T-helper 2 cell treated with Interferon-gamma antibody and Interleukin-4, amounts not matched to agents 5 μg/mL and 100 μg/mL, for 36 hours (primary cell): ENCODE measurements at places on chromosomes 6 and 20.

DNA sequence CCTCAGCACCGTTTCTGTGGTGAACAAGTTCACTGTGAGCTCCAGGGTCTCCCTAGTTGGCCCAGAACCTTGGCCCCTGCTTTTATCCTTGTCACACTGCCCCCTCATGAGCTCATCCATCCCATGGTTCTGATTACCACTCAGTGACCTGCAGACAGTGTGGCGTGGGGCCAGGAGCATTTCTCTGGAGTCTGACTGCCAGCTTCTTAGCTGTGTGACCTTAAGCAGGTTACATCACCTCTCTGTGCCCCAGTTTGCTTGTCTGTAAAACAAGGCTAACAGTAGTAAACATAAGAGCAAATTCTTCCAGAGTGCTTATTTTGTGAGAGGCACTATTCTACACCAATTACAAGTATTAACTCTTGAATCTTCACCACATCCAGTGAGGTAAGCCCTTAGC lies 14.8 kb upstream of the MDGA1 start:
- DNase-seq = no peak

DNA sequence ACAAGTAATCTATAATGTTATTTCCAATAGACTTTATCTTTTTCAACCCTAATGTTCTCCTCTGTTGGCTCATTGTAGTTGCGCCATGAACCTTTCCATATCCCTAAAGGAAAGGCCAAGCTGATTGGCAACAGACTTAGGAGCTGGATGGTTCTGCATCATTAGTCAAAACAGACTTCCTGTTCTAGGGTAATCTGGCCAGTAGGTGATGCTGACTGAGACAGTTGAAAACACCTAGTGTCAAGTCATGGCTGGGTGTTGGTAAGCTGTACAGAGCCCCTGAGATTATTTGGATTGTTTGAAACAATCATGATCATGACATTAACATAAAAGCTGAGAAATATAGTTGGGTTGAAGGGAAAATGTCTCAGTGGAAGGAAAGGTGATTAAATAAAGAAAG lies 231.4 kb downstream of the PHACTR1 start:
- no peak for DNase-seq

DNA sequence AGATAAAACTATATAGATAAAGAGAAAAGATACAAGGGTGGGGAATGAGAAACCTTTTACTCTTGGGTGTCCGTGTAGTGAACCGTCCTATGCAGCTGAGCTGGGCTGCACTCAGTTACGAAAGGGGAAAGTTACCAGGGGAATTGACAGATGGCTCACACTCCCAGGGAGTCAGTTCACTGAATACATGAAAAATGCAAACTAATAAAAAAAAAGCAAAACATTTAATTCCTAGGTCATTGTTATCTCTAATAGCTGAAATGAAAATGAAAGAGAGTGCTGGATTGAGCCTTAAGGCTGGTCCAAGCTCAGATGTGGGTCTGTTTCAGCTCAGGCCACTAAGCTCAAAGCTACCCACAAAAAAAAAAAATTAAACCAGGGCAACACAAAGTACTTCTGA lies 138.0 kb downstream of the THBS2 start:
- DNase-seq = no peak

DNA sequence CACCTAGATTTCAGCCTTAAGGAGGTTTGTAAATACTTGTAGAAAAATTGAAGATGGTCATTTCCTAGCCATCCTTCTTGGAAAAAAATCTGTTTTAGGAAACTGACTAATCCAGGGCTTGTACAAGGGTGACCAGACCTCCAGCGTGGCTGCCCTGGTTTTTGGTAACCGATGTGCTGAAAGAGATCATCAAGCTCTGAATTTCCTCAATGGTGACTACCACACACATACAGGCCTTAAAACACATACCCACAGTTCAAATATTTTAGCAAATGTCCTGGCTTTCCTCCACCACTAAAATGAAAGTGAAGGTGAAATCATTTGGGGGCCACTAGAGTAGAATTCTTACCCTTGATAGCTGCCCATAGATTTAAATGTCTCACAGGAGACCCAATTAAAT lies 215.3 kb upstream of the SUPT3H start:
- DNase-seq = no peak

- DNase-seq = peak; percentile 59
These were observed 15.0 kb downstream of the CALHM6 start for GRCh38 chr6:116476002-116476678.

GRCh38 chr20:16864069-16864468 lies 115.9 kb downstream of the OTOR start:
- DNase-seq = no peak

DNA sequence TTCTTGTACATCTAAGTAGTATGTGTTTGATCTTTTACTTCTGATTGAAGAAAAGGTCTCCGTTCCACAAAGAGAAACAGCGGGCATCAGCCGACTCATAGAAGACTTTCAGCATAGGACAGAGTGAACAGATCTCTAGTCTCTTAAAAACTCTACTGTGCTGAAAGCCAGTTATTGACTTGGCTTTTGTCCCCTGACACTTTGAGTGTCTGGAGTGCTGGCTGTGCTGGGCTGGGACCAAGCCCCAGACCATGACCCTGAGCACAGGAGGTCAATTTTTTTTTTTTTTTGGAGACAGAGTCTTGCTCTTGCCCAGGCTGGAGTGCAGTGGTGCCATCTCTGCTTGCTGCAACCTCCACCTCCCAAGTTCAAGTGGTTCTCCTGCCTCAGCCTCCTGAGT lies 27.8 kb downstream of the MYBL2 start:
- DNase-seq = no peak

GRCh38 chr6:98560841-98561240 lies 273.5 kb upstream of the POU3F2 start:
- no peak for DNase-seq

DNA sequence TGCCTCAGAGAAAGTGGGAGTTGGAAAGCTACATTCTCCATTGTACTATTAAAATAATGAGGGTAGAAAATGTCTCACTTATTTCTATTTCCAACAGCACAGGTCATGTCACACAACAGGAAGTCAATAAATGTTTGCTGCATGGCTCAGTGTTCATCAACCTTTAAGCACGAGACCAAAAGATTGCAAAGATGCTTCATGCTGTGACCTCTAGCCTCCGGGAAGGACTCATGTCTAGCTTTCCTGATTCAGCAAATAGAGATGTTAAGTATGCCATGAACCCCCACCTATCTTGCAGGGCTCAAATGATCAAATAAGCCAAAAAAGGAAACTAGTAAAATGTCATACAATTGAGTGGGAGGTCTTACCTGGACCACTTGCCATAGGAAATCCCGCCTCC lies 57.4 kb downstream of the NCOA6 start:
- no peak for DNase-seq

DNA sequence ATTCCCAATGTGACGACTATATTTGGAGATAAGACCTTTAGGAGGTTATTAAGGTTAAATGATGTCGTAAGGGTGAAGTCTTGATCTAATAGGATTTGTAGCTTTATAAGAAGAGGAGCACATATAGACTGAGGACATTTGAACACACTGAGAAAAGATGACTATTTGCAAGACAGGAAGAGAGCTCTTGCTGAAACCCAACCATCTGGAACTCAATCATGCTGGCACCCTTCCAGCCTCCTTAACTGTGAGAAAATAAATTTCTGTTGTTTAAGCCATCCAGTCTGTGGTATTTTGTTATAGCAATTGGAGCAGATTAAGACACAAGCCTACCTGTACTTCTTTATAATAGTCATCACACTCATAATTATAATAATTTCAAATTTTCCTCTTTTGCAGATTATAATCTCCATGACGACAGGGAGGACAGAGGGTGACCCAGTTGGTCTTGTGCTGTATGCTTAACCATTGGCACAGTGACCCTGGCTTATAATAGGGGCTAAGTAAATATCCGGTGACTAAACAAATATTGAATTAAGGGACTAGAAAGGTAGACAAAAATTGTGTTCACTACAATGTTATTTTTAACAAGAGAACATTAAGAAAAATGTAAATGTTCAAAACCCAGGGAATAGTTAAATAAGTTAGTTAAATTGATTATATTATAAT lies 206.4 kb upstream of the HDDC2 start:
- DNase-seq = no peak

DNA sequence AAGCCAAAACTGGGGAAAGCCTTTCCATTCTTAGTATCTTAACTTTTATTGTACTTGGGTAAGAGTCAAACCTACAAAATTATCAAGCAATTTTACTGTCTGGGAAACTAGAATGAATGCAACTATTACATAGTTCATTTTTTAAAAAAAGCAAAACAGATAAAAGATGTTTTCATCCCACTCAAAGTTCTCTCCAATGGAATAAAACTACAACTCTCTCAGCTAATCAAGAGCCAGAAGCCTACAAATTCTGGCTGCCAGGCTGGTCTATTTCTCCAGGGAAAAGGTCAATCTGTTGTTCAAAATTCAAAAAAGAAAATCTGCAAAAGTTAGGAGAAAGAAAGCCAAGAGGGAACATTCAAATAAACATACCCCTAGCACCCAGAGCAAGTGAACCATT lies 56.2 kb downstream of the COL12A1 start:
- DNase-seq = no peak

DNA sequence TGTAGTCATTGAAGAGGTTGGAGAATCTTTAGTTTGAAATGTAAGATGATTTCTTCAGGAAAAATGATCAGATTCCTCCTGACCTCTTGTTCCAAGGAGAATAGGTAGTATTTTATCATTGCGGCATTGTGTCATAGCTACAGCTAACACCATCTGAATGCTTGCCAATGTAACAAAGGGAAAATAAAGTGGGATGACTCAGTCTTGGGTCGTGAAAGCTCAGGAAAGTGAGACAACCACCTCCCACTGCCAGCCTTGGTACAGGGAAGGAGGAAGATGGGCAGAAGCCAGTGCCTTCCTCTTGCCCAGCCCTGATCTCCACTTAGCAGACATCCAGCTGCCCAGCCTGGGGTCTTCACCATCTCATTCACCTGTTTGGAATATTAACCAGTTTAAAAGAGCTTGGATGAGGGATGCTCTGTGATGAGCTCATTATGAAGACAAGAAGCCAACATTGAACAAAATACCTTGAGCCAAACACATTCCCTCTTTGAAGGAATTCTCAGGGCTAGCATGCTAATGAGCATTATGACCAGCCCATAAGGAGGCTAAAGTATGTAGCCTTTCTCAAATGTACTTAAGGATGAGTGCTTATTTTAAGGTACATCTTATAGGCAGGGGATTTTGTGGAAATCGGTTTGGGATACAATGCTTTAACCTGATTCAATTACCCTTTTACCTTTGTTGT lies 40.0 kb upstream of the APCDD1L start:
- DNase-seq = no peak

- DNase-seq = no peak
These were observed 26.2 kb downstream of the PHACTR3 start for GRCh38 chr20:59630526-59630925.

- DNase-seq = no peak
These were observed 11.9 kb downstream of the SYNE1 start for GRCh38 chr6:152625213-152625612.

DNA sequence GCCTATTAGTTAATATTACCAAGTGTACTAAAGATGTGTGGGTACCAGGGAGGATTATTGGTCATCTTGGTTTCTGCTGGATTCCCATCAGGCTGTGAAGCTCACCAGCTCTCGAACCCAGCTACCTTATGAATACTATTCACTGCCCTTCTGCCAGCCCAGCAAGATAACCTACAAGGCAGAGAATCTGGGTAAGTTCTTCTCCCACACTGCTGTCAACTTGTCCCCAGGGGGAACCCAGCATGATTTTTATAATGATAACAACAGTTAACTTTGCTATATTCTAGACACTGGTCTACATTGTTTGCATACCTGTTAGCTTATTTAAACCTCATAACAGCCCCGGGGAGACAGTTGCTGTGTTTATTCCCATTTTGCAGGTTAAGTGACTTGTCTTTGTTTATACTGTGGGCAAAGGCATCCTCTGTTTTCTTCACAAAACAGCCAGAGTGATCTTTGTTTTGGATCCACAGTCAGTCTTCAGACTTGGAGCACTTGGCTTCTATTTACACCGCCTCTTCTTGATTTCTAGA lies 26.5 kb downstream of the TM9SF4 start:
- DNase-seq = no peak

- DNase-seq = no peak
These were observed 357.3 kb downstream of the THBS2 start for GRCh38 chr6:168896321-168896720.

DNA sequence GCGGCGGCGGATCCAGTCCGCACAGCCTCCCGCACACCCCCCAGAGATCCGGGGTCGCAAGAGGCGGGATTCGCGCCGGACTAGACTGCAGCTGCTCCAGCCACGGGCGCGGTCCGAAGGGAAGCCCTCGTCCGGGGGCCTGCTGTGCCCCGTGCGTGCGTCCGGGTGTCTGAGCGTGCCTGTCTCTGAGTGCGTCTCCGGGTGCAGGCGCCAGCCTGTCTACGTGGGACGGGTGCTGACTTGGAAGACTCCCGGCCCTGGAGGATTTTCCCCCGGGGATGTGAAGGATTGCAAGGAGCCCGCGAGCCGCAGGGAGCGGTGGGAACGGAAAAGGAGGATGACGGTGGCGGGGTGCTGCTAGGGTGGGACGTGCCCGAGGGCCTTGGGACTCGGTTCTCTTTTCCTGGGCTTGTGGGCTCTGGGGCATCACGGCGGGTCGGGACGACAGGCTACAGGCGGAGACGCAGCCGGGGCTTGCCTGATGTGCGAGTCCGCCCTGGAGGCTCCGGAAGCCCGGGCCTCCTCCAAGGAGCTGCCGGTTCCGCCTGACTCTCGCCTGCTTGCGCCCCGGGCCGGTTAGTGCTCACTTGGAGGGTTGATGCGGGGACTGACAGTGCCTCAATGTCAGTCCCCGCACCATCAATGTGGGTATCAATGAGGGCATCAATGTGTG lies 5.7 kb downstream of the MAFB start:
- no peak for DNase-seq

- DNase-seq = no peak
These were observed 21.1 kb downstream of the WRNIP1 start for GRCh38 chr6:2786269-2786668.

GRCh38 chr6:148818939-148819575 lies 72.2 kb downstream of the UST start:
- DNase-seq = no peak

GRCh38 chr6:4300917-4301316 lies 165.5 kb upstream of the ECI2 start:
- DNase-seq = no peak

DNA sequence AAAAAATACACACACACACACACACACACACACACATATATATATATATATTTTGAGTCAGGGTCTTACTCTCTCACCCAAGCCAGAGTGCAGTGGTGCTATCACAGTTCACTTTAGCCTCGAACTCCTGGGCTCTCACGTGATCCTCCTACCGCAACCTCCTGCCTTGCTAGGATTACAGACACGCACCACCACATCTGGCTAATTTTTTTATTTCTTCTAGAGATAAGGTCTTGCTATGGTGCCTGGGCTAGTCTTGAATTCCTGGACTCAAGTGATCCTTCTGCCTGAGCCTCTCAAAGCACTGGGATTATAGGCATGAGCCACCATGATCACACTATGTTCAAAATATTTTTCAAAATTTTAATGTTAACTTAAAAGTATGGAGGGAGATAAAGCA lies 43.5 kb downstream of the NUP153 start:
- no peak for DNase-seq
